Fibroblast of gingiva (primary cell): ENCODE measurements at places on chromosomes 7 and 10.

DNA sequence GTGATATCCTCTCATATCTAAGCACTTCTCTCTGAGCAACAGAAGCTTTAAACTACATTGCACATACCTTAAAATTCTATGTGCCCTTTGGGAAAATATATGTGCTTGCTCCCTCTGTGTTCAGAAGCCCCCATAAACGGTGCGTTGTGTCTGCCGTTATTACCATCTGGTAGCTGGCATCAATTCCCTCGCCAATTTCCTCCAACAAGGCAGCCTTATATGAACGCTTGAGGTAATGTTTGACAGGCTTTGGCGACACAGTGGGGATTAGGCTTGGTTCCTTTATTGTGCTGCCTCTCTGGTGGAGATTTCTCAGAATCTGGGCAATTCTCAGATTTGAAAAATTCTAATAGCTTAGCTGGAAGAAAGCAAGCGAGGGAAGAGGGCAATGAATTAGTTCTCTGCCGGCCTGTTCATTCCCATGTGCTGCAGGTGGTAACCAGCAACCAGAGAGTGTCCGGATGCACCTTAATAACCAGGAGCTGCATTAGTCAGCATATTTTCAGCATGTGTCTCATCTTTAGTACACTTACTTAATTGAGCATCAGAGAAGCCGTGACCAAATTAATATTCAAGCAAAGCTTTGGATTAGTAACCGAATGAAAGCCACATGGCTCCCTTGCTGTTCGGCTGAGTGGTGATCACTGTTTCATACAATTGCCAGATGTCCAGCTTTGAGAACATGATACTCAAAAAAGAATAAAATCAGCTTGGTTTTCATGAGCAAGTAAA, 7.3 kb upstream of the PPP1R17 start:
- DNase-seq: no peak

- no peak for DNase-seq
Observed at GRCh38 chr7:129872054-129872453, 80.7 kb downstream of the UBE2H start.

- DNase-seq: peak; percentile 10
Observed at GRCh38 chr10:36493516-36493880, 631.9 kb upstream of the ANKRD30A start.

DNA sequence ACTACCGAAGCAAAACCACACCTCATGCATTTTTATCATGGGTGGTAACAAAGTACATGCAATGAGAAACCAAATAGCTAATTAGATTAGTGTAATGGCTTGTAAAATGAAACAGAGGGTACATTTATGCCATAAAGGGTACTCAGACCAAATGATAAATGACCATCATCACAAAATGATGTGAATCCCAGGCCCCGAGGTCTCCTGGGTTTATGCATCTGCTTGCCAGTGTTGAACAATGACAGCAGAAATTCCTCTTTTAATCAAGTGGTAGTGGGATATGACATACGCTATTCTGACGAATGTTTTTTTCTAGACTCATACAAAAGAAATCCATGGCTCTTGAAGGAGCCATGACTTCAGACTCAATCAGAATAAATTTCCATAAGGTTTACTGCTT, 249.5 kb upstream of the SLC26A5 start:
- DNase-seq: no peak

GRCh38 chr10:78260141-78260540, 226.5 kb downstream of the RPS24 start:
- no peak for DNase-seq

DNA sequence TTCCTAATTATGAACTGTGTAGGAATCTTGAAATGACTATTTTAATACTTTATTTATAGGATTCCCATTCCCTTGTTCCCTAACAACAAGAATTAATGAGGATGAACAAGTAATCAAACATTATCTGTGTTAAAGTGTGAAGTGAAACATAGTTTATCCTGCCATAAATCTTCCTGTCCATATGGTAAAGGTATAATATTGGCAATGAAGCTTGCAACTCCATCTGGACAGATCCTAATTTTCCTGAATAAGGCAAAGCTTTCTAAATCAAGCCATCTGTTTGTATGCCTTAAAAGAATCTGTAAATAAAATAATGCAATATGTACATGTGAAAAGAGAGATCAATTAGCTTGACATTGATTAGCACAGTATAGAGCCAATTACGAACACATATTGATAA, 529.0 kb downstream of the ANKRD7 start:
- DNase-seq: no peak

DNA sequence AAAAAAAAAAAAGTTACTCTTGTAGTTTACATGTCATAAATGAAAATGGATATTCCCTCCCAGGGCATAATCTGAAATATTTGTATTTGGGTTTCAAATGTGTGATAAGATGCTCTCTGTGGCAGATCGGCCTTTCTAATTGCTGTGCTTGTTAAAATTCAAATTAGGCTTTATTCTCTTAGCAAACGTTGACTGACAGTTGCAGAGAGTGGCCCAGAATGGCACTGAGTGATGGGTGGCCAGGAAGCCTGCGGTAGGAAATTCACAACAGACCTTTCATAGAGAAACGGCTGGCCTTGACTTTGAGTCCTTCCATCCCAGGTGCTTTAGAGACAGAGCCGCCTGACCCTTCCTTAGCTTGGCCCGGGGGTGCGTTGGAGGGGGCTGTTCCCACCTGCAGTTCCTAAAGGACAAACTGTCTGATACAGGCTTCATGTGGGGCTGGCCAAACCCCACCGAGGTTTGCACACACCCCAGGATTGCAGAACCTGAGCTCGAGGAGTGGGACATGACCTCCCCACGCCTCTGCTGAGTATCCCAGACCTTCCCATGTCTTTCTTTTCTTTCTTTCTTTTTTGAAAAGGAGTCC, 152.7 kb downstream of the CUX1 start:
- DNase-seq: no peak

GRCh38 chr10:89792187-89792586, 90.8 kb downstream of the KIF20B start:
- no peak for DNase-seq

GRCh38 chr7:35536396-35536826, 158.5 kb downstream of the HERPUD2 start:
- no peak for DNase-seq

DNA sequence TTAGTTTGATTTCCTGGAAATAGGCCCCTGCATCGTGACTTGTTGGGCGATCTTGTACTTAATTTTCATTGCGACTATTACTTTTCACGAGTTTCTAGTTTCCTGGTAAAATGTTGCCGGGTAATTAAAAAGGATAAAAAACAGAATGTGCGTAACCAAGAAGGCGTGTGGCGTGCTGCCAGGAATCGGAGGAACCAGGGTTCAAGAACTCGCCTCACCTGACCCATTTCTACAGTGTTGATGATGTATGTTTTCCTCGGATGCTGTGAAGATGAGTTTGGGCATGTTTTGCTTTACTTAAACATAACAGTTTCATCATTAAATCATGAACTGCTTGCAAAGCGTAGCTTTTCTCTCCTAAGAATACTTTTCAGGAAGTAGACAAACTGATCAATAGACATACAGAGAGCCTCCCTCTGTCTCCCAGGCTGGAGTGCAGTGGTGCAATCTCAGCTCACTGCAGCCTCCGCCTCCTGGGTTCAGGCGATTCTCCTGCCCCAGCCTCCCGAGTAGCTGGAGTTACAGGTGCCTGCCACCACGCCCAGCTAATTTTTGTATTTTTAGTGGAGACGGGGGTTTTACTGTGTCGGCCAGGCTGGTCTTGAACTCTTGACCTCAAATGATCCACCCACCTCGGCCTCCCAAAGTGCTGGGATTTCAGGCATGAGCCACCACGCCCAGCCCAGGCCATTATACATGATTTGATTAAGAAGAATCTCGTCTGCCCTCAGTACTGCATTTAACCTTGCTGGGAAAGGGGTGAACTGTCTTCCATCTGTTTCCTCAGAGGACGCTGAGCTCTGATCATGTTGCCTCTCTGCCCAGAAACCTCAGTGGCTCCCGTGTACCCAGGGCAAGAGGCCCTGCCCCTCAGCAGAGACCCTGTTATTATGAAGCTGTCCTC, 9.1 kb downstream of the FOXK1 start:
- DNase-seq: no peak

- no peak for DNase-seq
Observed at GRCh38 chr7:77542409-77542808, 5.3 kb downstream of the PTPN12 start.

GRCh38 chr7:159238541-159238940, 93.9 kb upstream of the VIPR2 start:
- DNase-seq: no peak

DNA sequence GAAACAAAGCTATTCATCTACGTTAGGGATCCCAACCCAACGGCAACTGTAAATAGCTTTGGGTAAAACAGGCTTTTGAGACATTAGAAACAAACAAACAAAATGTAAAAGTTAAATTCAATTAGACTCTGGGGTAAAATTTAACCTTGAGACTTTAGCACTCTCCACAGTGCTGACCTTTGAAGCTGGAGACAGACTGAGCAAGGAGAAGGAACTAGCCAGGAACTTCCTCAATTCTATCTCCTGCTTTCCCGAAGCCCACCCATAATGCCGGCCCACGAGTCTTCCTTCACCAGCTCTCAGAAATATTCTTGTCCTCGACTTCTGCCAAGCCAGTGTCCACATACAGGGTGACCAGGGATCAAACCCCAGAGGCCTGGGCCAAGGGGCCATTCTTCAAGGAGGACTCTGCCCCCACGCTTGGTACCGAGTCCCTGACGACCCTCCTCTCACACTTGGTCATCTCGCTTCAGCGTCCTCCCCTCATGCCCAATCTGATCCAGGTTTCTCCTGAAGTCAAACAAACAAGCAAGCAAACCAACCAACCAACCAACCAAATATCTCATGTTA, 114.1 kb downstream of the HIPK2 start:
- no peak for DNase-seq

- DNase-seq: no peak
Observed at GRCh38 chr10:58982470-58983239, 193.8 kb upstream of the PHYHIPL start.

DNA sequence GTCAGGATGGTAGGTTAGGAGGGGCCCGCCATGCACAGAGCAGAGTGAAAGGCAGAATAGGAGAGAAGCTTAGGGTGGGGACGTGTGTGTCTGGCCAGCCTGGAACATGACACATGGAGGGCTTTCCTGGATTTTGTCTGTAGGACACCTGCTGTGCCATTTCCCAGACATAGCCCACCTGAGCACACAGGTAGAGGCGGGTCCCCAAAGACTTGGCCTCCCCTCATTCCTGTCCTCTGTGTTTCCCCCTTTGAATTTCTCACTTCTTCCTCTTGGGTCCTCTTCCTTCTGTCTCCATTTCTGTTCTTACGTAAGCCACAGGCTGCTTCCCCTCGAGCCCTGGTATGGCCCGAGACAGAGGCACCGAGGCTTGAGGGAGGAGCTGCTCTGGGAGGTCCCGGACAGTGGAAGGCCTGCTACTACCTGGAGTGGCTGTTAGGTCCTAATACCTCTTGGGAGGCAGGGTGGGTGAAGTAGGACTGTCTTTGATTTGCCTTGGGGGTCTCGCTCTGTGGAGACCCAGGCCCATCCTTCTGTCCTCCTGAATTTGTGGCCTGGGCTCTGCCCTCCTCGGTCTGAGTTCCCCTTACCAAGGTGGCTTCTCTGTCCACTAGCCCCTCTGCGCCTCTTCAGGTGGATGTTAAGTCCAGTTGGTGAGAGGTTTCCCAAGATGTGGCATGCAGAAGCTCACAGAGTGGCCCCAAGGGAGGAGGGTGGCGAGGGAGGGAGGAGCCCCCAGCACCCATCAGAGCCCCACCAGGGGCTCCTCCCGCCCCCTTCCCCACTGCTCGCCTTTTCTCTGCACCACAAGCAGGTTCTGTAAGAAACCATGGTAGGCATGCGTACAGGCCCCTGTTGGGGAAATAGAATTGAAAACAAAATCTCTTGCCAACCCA, 5.5 kb downstream of the ZNF775 start:
- DNase-seq: no peak

GRCh38 chr7:154256150-154256549, 204.0 kb downstream of the DPP6 start:
- no peak for DNase-seq

DNA sequence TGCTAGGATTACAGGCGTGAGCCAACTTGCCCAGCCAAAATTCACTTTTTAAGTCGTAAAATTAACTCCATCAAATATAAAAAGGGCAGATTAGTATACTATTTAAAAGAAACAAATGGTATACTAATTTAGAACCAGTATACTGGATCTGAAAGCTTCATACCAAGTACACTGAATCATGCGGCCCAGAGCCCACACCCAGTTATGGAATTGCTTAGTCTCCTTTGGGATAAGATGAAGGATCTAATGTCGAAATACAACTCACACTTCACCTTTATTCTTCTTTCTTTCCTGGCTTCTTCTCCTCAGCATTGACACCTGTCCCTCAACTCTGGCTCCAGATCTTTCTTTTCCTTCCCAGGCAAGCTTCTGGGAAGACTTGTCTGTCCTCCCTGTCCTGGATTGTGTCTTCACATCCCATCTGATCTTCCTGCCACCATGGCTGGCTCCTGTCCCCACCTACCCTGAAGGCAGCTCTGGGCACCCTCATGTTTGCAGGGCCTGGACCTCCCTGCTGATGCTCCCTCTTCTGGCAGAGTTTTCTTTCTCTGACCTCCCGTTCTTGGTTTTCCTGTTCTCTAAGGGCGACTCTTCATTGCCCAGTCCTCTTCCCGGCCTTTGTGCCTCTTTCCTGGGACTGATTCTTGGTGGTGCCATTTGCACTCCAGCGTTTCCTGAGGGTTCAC, 57.8 kb upstream of the CTBP2 start:
- DNase-seq: no peak

GRCh38 chr10:122550983-122551382, 9.6 kb upstream of the DMBT1 start:
- no peak for DNase-seq

DNA sequence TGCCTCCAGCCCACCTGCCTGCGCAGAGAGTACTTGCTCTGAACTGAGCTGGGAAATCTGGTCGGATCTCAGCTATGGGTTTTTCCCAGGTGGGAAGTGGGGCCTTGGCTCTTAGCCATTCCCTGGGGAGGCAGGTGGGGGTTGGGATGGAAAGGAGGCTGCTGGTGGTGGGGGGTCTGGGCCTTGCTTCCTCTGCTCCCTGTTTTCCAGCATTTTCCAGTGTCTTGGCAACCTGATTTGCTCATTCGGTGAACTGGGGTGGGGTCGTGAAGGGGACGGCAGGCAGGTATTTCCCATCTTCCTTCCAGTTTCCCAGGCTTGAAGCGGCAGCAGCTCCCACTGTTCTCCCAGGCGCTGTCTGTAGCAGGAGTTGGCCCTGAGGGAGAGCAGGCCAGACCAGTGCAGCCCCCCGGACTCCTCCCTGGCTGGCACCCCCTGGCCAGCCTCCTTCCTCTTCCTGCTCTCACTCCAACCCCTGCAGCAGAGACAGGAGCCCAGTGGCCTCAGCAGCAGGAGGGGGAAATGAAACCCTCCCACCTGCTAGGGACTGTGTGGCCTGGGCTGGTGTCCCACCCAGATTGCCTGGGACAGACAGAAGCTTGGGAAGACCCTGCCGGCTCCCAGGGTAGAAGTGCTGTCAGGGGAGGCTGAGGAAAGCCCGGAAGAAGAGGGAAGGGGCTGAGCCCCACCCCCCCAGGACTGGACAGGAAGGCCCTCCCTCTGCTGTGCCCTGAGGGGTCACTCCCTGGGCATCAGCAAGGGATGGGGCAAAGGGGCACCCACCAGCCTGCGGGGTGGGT, 6.6 kb downstream of the TRIM8 start:
- no peak for DNase-seq
